Stimulated activated CD4-positive, alpha-beta T cell treated with anti-CD3 and anti-CD28 coated beads, Interleukin-15, amount 100 ng/mL, for 1 hour (primary cell): ENCODE measurements at places on chromosomes 12 and 14.

DNA sequence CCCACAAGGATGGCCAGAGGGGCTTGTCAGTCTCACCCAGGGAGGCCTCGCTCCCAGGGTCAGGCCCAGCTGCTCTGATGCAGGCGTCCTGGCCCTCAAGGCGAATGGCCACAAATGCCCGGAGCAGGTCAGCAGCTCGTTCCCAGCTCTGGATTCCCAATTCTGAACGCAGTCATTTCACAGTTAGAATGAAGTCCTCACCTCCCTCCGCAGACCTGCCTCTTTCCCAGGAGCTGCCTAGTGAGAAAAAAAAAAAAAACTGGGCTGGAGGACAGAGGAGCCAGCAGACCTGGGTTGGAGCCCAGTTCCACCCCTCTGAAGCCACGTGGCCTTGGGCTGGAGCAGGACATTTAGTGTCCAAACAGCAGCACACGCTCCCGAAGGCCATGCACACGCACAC lies 62.2 kb upstream of the DIO3 start:
- DNase-seq, result no peak

DNA sequence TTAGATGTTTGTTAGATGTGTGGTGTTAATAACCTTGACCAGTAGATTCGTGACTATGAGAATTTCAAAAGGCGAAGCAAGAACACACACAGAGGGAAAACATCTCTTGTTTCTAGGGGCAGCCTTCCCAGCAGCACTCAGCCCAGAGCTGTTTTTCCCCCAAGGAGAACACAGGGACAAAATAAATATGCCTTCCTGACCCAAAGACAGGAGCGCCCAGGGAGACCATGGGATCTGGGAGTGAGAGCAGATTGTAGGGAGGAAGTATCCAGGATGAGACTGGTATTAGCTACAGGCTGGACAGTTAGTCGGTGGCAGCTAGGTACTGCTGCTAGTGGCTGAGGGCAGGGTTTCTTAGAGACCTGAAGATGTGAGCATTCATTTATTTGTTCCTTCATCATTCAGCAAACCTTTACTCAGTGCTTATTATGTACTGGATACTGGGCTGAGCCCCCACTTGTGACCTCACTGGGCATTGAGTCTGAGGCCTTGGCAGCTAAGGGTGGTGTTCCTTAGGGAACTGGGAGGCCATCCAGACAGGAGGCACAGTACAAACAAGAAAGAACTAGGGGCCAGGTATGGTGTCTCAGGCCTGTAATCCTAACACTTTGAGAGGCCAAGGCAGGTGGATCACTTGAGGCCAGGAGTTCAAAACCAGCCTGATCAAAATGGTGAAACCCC lies 469.8 kb downstream of the ZFP36L1 start:
- DNase-seq, result no peak

DNA sequence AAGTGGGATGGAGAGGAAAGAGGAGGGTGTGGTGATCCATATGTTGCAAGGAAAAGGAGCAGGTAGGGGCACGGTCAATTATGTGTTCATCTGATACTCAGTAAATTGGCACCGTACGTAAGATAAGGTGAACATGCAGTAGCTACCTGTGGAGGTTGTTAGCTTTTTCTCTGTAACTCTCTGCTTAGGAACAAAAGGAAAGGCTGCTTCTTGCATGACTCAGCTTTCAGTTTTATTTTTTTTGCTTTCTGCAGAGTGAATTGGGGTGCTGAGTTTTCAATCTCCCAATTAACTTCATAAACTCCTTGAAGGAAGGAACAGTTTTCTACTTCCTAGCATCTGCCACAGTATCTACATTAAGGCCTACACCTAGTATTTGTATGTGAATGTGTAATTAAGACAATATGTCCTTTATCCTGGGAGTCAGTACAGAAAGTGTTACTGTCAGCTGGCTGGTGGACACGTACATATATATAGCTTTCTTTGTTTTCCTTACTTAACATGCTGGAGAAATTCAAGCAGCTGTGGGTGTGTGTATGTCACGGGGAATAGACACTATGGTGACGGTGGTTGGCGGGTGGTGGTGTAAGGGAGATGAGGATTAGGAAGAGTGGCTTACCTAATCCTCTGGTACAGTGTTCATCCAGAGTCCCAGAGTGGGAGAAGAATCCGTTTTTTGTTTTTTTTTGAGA lies 40.1 kb upstream of the WNK1 start:
- no peak for DNase-seq

DNA sequence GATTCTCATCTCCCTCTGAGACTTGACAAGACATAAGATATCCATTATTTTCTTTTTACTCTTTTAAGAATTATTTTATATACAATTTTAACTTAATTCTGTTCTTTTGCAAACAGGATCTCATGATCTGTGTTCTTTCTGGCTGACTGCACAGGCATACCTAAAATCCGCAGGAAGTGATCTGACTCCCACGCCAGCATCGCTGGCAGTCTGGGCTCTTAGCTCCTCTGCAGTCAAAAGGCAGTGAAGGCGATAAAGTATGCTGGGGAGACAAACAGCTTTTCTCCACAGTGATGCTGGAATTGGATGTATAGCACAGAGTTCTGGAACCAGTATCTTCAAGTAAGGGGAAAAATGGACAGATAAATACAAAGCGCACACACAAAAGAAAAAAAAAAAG lies 52.4 kb downstream of the DICER1 start:
- DNase-seq, result no peak

DNA sequence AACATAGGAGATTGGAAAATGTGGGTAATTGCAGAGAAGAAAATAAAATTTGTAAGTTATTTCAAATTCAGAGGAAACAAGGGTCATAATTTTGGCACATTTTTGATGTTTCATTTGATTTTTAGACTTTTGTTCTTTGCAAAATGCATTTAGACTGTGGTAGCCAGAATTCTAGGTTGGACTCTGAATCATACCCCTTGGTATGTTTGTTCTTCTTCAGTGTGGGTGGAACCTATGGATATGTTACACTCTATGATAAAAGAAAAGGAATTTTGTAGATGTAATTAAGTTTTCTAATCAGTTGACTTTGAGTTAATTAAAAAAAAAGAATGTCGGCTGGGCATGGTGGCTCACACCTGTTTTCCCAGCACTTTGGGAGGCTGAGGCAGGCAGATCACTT lies 827.0 kb downstream of the AACS start:
- DNase-seq, result no peak

DNA sequence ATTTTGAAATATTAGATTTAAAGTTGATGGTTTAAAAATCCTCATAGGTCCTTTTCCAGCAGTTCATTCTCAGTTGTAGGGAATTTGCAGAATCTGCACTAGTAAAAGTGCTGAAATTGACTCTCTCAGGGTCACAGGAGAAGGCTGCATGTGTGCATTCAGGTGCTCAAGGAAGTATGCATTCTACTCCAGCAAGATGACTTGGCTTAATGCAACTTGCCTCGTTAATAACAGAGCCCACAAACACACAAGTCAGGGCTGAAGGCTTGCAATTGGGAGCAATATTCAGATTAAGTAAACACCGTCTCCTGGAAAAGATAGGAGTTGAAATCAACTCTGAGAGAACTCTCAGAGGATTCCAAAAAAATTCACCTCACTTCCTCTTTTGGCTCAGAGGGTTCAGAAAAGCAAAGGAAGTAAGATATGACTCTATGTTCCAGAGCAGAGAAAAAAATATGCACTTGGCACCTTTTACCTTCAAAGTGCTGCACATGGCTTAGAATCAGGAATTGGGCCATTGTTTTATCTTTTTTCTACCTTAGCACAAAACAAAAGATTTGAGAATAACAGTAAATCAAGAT lies 406.3 kb upstream of the DCN start:
- no peak for DNase-seq

GRCh38 chr14:75011356-75011994 lies 8.8 kb downstream of the EIF2B2 start:
- no peak for DNase-seq

DNA sequence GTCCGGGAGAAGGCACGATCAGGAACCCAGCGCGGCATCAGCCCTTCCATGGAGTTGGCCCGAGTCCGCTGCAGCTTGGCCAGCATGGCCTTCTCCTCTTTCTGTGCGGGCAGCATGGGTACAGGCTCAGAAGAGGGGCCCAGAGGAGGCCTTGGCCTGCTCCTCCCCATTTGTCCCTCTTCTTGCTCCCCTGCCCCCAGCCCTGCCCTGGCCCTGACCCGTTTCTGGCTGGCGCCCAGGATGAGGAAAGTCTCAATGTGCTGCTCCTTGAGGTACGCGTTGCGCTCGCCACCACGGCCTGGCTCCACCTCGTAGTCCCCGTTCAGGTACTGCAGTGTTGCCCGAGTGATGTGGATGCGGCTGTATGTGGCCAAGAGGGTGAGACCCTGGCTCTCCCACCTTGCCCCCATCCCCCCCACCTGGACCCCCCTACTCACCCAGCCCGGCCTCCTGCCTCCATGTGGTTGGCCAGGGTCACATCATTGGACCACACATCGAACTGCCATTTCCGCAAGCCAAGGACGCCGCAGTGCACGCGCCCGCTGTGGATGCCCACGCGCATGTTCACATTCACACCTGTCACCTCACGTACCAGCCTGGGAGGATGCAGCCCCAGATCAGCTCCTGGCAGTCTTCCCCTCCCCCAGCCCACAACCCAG lies 12.8 kb downstream of the ADCY6 start:
- DNase-seq, result no peak

- peak; percentile 37 for DNase-seq
These were observed 21.0 kb upstream of the RIC8B start for GRCh38 chr12:106753526-106753925.

- no peak for DNase-seq
These were observed 22.7 kb downstream of the FRMD6 start for GRCh38 chr14:51674294-51675002.
